Stimulated activated CD4-positive, alpha-beta T cell treated with anti-CD3 and anti-CD28 coated beads, Interleukin-1b, Interleukin-23, amount 100 ng/mL, for 1 hour (primary cell): ENCODE measurements at places on chromosomes 5 and 9.

DNA sequence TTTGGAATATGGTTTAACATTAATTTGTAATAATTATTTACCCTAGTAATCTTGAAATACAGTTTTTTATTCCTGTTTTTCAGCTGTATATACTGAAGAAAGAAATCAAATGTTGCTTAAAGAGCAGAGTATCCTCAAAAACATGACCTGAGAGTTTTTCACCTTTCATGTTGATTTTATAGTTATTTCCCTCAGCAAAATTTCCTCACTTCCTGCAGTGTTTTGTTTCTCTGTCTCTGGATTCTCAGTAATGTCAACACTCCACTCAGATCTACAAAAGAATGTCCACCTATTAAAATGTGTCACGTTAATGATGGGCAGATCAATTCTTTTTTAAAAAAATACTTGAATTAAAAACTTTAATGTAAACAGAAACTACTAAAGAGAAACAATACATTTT, 398.3 kb downstream of the ANXA1 start:
- DNase-seq: no peak

DNA sequence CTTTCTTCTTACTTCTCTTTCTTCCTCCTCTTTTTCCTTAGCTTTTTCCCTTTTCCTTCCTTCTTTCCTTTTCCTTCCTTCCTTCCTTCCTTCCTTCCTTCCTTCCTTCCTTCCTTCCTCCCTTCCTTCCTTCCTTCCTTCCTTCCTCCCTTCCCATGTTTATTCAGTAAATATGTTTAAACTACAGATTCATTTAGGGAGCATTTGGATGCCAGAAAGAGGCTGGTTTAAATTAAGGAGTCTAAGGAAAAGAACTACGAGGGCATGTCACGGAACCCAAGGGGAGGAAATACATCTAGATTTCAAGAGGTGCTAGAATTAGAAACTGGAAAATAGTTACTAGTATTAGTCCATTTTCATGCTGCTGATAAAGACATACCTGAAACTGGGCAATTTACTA, 320.0 kb upstream of the ARRDC3 start:
- no peak for DNase-seq

- no peak for DNase-seq
Observed at GRCh38 chr5:163401271-163401670, 36.1 kb upstream of the CCNG1 start.

DNA sequence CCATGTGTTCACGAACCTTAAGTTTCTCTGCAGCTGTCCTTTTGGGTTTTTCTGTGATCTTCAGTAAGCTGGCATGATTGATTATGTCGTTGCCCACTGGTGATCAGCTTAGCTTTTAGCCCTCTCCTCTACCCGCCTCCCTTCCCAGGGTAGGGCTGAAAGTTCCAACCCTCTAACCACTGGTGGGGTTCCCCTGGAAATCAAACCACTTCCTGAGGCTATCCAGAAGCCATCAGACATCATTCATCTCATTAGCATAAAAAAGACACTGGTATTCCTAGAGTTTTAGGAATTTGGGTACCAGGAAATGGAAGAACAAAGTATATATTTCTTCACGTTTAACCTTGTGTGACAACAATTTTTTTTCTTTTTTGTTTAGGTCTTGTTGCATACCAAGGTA, 29.8 kb downstream of the SPIN1 start:
- no peak for DNase-seq

GRCh38 chr9:136552117-136552703, 6.4 kb upstream of the NOTCH1 start:
- no peak for DNase-seq
